ENCODE measurements at places on chromosomes 12 and 14.

GRCh38 chr14:50836515-50836914 is 5.6 kb upstream of the NIN start:
- peak; percentile 36 for DNase-seq

DNA sequence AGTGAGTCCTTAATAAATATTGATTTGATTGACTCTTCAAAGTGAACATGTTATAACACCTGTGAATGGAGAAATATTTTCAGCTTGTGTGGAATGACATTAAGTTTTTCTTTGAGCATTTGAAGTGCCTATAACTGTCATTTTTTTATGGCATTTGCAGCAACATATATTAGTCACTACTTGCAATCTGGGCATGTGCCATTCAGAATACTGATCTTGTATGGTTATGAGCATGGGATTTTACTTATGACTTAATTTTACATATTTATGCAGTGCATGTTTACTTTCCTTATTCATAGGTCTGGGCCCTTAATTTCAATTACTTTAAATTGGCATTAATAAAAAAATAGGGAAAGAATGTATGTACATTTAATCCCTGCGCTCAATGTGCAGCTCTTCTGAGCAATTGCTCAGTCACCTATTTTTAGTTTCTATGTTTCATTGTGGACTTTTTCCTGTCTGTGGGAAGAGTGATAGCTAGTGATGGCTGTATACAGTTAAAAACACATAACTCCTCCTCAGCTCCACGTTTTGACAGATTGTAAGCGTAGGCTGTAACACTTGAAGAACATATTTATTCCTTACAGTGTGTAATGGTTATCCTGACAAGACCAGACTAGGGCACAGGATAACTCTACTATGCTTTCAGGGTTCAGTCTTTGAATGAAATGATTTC is 339.6 kb downstream of the SNAPC1 start:
- no peak for DNase-seq

GRCh38 chr14:23556700-23557440 is 799 bp downstream of the THTPA start:
- DNase-seq, result no peak

DNA sequence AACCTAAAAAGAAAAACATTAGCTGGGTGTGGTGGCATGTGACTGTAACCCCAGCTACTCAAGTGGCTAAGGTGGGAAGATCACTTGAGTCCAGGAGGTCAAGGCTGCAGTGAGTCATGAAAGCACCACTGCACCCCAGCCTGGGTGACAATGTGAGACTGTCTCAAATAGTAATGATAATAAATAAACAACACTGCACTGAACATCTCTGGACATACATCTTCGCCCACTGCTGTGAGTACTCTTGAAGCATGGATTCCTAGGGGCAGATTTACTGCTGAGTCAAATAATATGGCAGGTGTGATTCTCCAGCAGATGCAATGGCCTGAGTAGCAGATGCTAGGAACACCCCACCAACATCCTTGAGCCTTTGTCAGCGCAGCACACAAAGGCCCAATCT is 23.6 kb downstream of the ABCB9 start:
- DNase-seq, result peak; percentile 46

GRCh38 chr12:113257564-113257963 is 36.3 kb downstream of the TPCN1 start:
- DNase-seq, result no peak

DNA sequence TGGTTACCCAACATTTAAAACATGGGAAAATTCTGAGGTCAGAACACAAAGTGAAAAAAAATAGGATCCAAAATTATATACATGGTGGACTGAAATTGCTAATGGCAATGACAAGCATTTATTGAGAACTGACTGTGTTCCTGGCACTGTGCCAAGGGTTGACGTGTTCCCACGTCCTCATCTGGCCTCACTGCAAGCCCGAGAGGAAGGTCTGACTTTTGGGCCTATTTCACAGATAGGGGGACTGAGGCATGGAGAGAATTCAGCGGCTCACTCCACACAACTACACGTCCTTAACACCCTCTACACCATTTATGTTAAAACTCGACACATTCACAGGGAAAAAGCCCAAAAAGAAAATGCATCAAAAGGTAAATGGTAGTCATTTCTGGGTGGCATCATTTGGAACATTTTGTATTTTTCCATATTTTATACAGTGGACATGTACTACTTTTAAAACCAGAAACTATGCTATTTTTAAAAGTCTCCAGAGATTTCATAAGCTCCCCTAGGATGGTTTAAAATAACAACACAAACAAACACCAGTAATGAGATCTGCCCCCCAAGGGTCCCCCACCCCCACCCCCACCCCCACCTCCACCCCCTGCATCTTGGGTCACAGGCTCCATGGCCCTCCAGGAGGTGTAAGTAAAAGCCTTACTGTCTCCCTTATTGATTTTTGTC is 27.7 kb downstream of the CLMN start:
- peak; percentile 68 for DNase-seq

DNA sequence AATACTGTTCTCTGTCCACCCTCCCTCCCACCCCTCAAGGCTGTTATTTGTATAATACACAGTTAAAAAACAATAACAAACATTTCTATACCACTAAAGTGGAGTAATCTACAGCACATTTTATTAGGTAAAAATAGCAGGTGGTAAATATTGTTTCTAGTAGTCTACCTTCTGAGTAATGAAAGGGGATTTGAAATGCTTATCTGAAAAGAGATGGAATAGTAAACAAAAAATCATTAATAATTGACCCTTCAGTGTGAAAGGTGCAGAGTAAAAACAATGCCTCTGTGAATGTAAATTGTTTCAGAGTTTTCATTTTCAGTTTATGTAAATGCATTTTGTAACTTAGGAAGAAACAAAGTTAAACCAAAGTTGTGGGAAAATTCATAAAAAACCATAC is 321.2 kb downstream of the SLC16A7 start:
- DNase-seq, result no peak

- no peak for DNase-seq
Observed at GRCh38 chr12:103996595-103996994, 30.9 kb downstream of the TDG start.

DNA sequence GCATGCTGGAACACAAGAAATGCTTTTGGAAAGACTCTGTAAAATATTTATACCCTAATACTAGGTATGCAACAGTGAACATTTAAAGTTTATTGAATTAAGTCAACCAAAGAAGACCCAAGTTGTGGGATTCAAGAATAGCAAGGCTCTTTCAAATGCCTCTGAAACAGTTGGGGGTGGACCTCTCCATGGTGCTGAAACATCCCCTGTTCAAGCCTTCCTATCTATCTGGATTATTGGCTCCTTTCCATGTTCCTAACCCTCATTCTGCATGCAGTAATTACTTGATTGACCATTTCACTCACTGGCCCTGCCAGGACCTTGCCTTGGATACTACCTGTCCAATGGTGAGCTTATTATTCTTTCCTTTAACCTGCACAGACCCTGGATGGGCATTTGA is 349.7 kb downstream of the NRXN3 start:
- peak; percentile 0 for DNase-seq

- no peak for DNase-seq
Observed at GRCh38 chr14:99361596-99362215, 89.7 kb upstream of the BCL11B start.

- DNase-seq, result peak; percentile 39
Observed at GRCh38 chr12:123270214-123271000, 1.2 kb downstream of the CDK2AP1 start.

DNA sequence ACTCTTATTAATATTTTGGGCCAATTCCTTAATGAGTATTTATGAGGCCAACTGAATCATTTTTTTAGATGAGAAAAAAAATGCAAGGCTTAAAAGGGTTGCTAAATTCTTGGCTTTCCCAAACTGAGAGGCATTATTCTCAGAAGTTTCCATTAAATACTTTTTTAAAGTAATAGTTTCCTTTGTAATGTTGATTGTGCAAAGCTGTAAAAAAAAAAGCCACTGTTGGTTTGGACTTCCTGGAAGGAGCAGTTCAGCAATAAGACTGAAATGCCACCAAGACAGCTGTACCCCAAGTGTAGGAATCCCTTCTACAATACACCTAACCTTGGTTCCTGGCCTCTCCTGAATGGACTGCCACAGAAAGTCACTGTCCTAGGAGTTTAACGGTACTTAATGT is 231.3 kb downstream of the MON2 start:
- peak; percentile 24 for DNase-seq

DNA sequence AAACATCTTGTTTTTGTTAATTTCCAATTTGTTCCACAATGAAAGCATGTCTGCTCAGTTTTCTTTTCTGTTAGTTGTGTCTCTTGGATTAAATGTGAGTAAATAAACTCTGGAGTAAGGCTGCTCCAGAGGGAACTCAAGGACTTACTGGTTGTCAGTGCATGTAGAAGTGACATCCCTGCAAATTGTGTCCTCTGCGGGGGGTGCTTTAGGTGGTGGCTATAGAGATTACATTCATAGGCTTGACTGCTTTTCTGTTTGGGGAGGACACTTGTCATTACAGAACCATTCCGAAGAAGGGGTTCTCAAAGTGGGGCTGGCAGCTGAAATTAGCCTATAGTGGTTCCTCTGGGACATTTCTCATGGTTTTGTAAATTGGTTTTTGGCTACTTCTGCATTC is 8.8 kb downstream of the TMTC2 start:
- no peak for DNase-seq

DNA sequence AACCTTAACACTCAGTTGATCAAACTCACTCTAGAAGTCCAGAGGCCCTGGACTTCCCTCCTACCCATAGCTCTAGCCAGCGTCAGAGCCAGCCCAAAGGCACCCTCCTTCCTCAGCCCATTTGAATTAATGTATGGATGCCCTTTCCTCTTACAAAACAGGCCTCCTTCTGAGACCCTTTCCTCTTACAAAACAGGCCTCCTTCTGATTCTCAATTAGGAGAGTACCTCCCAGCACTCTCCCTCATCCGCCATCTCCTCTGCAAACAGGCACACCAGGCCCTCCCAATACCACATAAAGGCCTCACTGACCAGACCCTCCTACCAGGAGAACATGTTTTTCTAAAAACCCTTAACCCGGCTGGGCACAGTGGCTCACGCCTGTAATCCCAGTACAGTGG is 65.7 kb downstream of the MOK start:
- no peak for DNase-seq

GRCh38 chr14:21997300-21997699 is 323.7 kb upstream of the OR4E1 start:
- DNase-seq, result peak; percentile 6

DNA sequence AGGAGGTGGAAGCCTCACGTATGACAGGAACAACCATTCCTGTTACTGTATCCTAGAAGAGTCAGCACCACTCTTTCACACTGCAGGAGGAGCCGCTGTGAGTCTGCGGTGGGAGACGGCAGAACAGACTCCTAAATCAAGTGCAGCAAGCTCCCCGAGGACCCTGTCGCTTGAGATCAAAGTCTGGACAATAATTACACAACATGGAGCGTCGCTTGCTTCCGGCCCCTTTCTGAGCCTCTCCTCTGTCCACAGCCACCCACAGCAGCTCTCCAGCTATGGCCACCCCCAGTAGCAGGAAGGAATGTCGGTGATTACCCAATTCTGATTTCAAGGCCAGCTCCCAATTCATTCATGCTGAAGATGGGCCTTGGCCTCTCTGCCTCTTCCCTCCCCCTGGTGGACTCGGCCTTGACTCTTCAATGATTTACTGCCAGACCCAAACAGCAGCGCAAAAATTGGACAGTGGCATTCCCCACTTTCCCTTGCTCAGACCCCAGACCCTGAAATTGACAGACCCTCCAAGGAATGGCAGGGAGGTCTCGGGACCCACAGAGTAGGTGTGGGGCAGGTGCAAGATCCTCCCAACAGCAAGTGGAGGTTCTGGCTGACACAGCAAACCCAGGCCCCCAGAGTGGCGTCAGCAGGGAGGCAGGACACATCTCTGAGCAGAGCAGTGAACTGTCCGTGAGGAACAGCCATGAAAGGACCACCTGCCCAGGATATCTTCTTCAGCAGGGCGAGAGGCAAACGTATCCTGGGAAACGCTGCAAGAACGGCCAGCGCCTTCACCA is 272.7 kb upstream of the DIO3 start:
- DNase-seq, result no peak

- DNase-seq, result no peak
Observed at GRCh38 chr14:98382662-98383061, 889.3 kb downstream of the BCL11B start.

GRCh38 chr14:39382463-39382862 is 49.8 kb downstream of the FBXO33 start:
- DNase-seq, result no peak

GRCh38 chr12:57250956-57251355 is at the start of gene STAC3:
Gene STAC3 (minus strand): TSS chr12:57251187. CDS start chr12:57249636, 1,551 bp downstream.
- peak; percentile 79 for DNase-seq

- no peak for DNase-seq
Observed at GRCh38 chr14:94058674-94059138, 22.3 kb downstream of the DDX24 start.

GRCh38 chr12:14654842-14655241 is 41.6 kb downstream of the GUCY2C start:
- DNase-seq, result peak; percentile 23

DNA sequence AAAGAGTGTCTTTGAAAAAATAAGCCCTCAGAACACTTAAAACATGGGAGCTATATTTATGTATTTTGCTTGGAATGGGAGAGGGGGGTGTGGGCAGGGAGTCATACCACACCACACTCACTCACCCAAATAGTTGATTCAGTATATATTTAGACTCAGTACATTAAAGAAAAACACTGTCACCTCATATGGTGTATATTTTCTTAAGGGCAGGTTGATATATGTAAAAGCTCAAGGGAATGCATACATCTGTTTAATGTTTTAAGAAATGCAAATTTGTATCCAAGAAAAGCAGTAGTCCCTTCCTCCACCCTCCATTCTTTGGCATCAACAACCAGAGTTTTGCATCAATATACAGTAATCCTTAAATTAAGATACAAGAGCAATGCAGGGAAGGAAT is 1.4 kb downstream of the NFYB start:
- no peak for DNase-seq

GRCh38 chr12:91902860-91903683 is 242.6 kb downstream of the BTG1 start:
- DNase-seq, result peak; percentile 46

DNA sequence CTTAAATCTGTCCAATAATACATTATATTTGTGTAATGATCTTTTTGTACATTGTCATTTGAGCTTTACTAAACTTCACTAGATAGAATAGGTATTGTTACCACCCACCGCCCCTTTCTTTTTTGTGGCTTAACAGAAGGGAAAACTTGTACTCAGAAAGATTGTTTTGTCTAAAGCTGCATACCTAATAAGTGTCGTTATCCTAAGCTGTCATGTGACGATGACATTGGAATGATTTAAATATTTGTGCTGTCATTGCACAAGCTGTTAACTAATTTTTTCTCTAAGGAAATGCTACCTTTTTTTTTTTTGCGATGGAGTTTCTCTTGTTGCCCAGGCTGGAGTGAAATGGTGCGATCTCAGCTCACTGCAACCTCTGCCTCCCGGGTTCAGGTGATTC is 3.6 kb downstream of the DIP2B start:
- DNase-seq, result no peak

- DNase-seq, result no peak
Observed at GRCh38 chr12:55965240-55965639, 602 bp downstream of the PMEL start.

GRCh38 chr14:89095036-89095435 is 270.6 kb downstream of the TTC8 start:
- DNase-seq, result no peak

GRCh38 chr12:57456145-57456700 is 1.1 kb downstream of the INHBE start:
- DNase-seq, result peak; percentile 35

GRCh38 chr12:5003025-5003666 is 40.5 kb upstream of the KCNA5 start:
- DNase-seq, result peak; percentile 38

- DNase-seq, result no peak
Observed at GRCh38 chr12:15583804-15584203, 205.4 kb downstream of the EPS8 start.

- DNase-seq, result no peak
Observed at GRCh38 chr12:131927110-131928079, 1.7 kb upstream of the PUS1 start.
